ENCODE measurements at places on chromosomes 12 and 14.

- H3K27me3 ChIP-seq, result no peaks in the 10 kb centered on the region
- no peak overlapping the region for H3K27ac ChIP-seq
- DNase-seq, result no peak
Measured at GRCh38 chr14:64653900-64654245, 50.4 kb upstream of the PLEKHG3 start.

DNA sequence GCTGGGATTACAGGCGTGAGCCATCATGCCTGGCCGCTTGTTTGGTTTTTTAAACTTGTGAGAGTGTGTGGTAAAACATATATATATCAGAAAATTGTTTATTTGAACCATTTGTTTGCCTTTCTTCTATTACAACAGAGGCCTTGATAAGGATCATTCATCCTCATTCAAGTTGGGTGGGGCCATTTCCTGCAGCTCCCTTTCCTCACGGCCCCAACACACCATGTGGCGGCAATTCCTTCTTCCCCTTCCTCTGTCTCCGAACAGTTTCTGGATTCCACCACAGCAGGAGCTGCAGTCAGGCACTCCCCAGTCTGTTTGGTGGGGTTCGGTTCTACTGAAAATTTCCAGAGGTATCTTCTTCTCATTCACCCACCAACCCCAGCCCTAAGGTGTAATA, 42.0 kb upstream of the RASSF3 start:
- H3K27me3 ChIP-seq, result no peaks in the 10 kb centered on the region
- H3K4me3 ChIP-seq, result no peak overlapping the region
- H3K4me1 ChIP-seq, result peaks cover 13% of the 10 kb centered on the region

DNA sequence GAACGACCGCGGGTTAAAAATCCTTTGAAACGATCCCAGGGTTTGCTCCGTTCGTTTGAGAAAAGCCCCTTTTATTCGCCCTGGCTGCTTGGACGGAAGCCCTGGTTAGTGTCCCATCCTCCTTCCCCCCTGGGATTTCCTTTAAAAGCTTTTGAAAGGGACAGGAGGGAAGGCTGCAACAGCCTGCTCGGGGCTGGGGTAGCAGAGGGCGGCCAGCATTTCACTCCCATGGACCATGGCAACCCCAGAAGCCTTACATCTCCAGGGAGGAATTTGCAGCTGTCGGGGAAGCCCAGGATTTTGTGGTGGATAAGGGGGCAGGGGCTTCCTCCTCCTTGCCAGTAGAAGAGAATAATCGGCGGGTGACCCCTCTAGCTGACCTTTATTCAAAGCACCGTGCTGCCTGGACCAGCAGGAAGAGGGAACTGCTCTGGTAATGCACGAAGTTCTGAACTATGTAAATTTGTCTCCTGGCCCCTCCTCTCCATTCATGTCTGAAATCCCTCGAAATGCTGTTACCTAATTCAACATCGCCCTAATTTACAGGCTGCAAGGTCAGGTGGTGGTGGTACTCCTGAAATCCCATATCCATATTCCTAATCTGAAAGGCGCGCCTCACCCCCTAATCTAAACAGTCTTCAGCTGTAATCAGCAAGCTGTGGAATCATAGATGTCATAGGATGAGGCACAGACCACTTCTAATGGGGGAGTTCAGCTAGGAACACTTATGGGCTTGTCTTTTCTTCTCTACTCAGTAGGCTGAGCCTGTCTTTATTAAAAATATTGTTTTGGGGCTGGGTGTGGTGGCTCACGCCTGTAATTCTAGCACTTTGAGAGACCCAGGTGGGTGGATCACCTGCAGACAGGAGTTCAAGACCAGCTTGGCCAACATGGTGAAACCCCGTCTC, 1.0 kb upstream of the CLIP1 start:
- H3K4me1 ChIP-seq, result peaks cover 27% of the 10 kb centered on the region
- H3K4me3 ChIP-seq, result peak overlapping the region; percentile 80
- no peaks in the 10 kb centered on the region for H3K36me3 ChIP-seq
- no peaks in the 10 kb centered on the region for H3K27me3 ChIP-seq

GRCh38 chr12:131312793-131313545, 359.3 kb downstream of the ADGRD1 start:
- no peaks in the 10 kb centered on the region for H3K4me1 ChIP-seq
- H3K36me3 ChIP-seq, result no peaks in the 10 kb centered on the region
- H3K4me3 ChIP-seq, result no peak overlapping the region
- DNase-seq, result no peak
- no peak overlapping the region for H3K27ac ChIP-seq

DNA sequence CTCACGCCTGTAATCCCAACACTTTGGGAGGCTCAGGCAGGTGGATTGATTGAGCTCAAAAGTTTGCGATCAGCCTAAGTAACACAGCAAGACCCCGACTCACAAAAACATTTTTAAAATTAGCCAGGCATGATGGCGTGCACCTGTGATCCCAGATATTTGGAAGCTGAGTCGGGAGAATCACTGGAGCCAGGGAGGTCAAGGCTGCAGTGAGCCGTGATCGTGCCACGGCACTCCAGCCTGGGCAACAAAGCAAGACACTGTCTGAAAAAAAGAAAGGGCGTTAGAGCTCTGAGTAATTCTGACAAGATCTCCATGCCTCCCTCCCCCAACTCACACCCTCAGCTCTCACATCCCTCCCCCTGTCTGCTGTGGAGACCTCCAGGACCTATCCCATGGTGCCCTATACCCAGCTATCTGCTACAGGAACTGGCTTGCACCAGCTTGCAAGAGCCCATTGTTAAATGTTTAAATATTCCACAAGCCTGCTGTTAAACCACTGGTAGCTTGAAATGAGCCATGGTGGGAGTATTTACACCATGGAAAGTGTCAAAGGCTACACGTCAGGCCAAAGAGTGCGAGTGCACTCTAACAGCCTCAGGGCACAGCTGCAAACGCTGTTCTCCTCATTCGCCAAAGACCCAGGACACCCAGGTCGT, 35.1 kb upstream of the PPP2R5C start:
- no peaks in the 10 kb centered on the region for H3K27me3 ChIP-seq
- no peak for DNase-seq
- H3K36me3 ChIP-seq, result no peaks in the 10 kb centered on the region
- H3K27ac ChIP-seq, result no peak overlapping the region
- H3K4me1 ChIP-seq, result peaks cover 32% of the 10 kb centered on the region

- no peak overlapping the region for H3K4me3 ChIP-seq
- no peak overlapping the region for H3K27ac ChIP-seq
- no peaks in the 10 kb centered on the region for H3K36me3 ChIP-seq
- H3K27me3 ChIP-seq, result no peaks in the 10 kb centered on the region
- no peak for DNase-seq
- H3K4me1 ChIP-seq, result peaks cover 63% of the 10 kb centered on the region
Measured at GRCh38 chr14:35299708-35300107, 7.5 kb downstream of the PSMA6 start.

- H3K27ac ChIP-seq, result no peak overlapping the region
- H3K27me3 ChIP-seq, result no peaks in the 10 kb centered on the region
- H3K4me3 ChIP-seq, result no peak overlapping the region
- H3K4me1 ChIP-seq, result no peaks in the 10 kb centered on the region
Measured at GRCh38 chr12:113245695-113246477, 24.6 kb downstream of the TPCN1 start.

- H3K4me1 ChIP-seq, result no peaks in the 10 kb centered on the region
- H3K27ac ChIP-seq, result no peak overlapping the region
- no peak overlapping the region for H3K4me3 ChIP-seq
- H3K36me3 ChIP-seq, result no peaks in the 10 kb centered on the region
Measured at GRCh38 chr12:59494617-59495016, 101.2 kb upstream of the SLC16A7 start.

GRCh38 chr12:69881771-69882170, 56.7 kb downstream of the MYRFL start:
- no peak for DNase-seq
- H3K27me3 ChIP-seq, result no peaks in the 10 kb centered on the region
- no peak overlapping the region for H3K27ac ChIP-seq
- no peaks in the 10 kb centered on the region for H3K4me1 ChIP-seq
- no peak overlapping the region for H3K4me3 ChIP-seq

GRCh38 chr14:61812347-61813095, 50.3 kb downstream of the SNAPC1 start:
- H3K4me1 ChIP-seq, result no peaks in the 10 kb centered on the region
- no peak within 1 kb of the TSS for H3K4me3 ChIP-seq
- peak; percentile 11 for DNase-seq

DNA sequence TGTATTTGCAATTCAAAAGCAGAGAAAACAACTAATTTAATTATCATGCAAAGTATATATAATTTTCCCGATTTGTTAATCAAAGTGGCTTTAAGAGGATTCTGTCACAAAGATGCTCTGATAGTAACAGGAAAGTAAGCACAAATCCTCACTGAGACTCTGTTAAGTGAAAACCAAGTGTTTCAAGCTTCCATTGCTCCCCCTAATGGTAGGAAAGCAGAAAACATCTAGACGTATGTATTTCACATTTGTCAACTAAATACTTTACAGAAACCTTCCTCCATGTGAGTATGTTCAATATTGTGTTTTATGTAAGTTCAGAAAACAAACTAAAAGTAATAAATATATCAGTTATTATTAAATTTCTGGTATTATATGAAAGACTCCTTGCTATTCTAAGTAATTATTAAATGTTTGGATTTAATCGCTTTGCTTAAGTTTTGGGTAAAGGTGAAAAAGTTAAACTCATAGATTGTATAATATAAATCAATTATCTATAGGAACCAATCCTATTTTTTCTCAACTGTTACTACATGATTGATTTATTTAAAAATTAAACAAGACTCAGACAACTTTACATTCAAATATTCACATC, 1.5 kb upstream of the NTS start:
- H3K27ac ChIP-seq, result no peak overlapping the region
- no peaks in the 10 kb centered on the region for H3K36me3 ChIP-seq
- H3K27me3 ChIP-seq, result no peaks in the 10 kb centered on the region

DNA sequence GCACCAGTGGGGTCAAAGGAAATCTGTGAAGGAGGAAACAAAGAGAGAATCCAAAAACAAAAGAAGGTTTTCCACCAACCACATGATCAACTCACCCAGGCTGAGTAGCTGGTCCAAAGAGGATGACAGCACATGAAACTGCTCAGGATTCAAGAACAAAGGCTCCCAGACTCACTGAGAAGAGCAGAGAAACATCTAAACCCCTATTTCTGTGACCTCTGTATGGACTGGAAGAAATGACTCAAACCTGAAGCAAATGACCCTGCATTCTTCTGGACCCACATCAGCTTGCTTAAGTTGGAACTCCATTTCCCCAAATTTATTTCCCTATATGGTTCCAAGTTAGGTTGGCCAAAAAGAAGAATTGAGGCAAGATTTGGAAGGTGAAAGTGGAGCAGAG, 26.3 kb downstream of the TC2N start:
- peaks cover 22% of the 10 kb centered on the region for H3K36me3 ChIP-seq
- H3K4me3 ChIP-seq, result no peak overlapping the region
- no peaks in the 10 kb centered on the region for H3K27me3 ChIP-seq
- no peak overlapping the region for H3K27ac ChIP-seq
- no peak for DNase-seq

DNA sequence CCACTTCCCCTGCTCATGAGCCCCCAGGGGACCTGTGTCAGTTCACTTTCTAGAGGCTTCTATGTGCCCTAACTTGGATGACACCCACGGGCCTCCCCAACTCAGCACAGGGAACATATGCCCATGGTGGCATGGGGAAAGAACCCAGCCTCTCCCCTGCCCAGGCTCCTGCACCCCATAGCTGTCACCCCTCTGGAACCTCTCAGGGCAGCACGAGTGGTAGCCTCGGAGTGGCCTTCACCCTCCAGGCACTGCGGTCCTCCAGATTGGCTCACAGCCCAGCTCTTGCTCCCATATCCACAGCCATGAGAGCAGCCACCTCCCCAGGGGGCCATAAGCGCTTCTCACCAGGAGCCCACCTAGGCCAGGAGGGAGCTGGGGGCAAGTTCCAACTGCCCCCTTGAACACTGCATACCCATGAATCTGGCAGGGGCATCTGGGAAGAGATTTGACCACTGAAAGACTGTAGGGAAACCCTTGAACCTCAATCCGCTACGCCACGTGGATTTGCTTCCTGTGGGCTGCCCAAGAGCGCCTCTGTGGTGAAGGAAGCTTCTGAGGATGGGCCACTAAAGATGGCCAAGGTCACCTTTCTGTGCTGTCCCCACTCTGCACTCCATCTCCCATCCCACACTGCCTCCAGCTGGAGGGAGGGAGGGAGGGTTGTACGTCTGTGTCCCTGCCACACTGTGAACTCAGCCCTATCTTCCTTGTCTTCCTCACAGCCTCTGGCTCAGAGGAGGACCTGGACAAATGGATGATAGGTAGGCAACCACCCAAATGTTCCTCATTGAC, 11.9 kb downstream of the PLD4 start:
- H3K27me3 ChIP-seq, result no peaks in the 10 kb centered on the region
- H3K36me3 ChIP-seq, result no peaks in the 10 kb centered on the region
- DNase-seq, result no peak
- no peak overlapping the region for H3K4me3 ChIP-seq

DNA sequence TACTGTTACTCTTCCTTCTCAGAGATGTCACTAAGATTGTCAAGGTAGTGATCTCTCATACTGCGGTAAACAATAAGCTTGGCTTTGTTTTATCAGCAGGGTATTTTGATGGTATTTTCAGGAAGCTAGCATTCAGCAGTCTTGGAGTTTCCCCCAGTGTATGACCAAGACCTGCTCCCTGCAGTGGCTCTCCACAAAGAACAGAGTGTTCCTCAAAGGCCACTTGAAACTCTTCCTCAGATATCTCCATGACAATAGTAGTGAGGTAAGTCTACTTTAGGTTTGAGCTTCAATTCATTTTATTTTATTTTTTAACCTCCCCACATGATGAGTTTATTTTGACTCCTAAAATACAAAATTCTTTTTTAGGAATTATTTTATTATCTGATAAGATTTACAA, 74.0 kb upstream of the G2E3 start:
- H3K36me3 ChIP-seq, result no peaks in the 10 kb centered on the region
- H3K27ac ChIP-seq, result no peak overlapping the region
- no peak for DNase-seq

GRCh38 chr12:65537978-65538377, 259.5 kb downstream of the MSRB3 start:
- H3K4me1 ChIP-seq, result no peaks in the 10 kb centered on the region
- H3K4me3 ChIP-seq, result no peak overlapping the region
- DNase-seq, result no peak
- no peaks in the 10 kb centered on the region for H3K36me3 ChIP-seq
- no peak overlapping the region for H3K27ac ChIP-seq
- no peaks in the 10 kb centered on the region for H3K27me3 ChIP-seq

- no peaks in the 10 kb centered on the region for H3K4me1 ChIP-seq
- H3K27me3 ChIP-seq, result no peaks in the 10 kb centered on the region
- no peak overlapping the region for H3K4me3 ChIP-seq
- no peaks in the 10 kb centered on the region for H3K36me3 ChIP-seq
Measured at GRCh38 chr12:46043972-46044520, 53.7 kb upstream of the SCAF11 start.

- H3K36me3 ChIP-seq, result peaks cover 11% of the 10 kb centered on the region
- peak overlapping the region; percentile 91 for H3K4me3 ChIP-seq
- H3K27ac ChIP-seq, result peak overlapping the region; percentile 87
- DNase-seq, result peak; percentile 60
- no peaks in the 10 kb centered on the region for H3K27me3 ChIP-seq
Measured at GRCh38 chr14:91415794-91416743, 1.6 kb downstream of the CCDC88C start.

- DNase-seq, result no peak
- H3K27ac ChIP-seq, result no peak overlapping the region
- no peaks in the 10 kb centered on the region for H3K27me3 ChIP-seq
- H3K36me3 ChIP-seq, result no peaks in the 10 kb centered on the region
- H3K4me3 ChIP-seq, result no peak overlapping the region
- H3K4me1 ChIP-seq, result no peaks in the 10 kb centered on the region
Measured at GRCh38 chr14:32469388-32470160, 140.5 kb downstream of the AKAP6 start.

- DNase-seq, result no peak
- peak overlapping the region; percentile 58 for H3K4me3 ChIP-seq
- peak overlapping the region; percentile 69 for H3K27ac ChIP-seq
- peaks cover 65% of the 10 kb centered on the region for H3K4me1 ChIP-seq
Measured at GRCh38 chr14:24310265-24310645, 315 bp downstream of the LTB4R2 start.
